ENCODE measurements at places on chromosomes 1 and 21. TPM values are rescaled to one million over a fixed set of nuclear protein-coding genes. Genes with fewer than 3 reads are reported as not detected.

Gene SPRR4
- total RNA-seq: not detected

GRCh38 chr1:118210723-118211110 lies 25.7 kb upstream of the SPAG17 start:
- no peak overlapping the region for H3K4me3 ChIP-seq
- no peaks in the 10 kb centered on the region for H3K36me3 ChIP-seq
- no peaks in the 10 kb centered on the region for H3K4me1 ChIP-seq

Gene S100A5
- not detected for total RNA-seq

Gene MYOG
- total RNA-seq: not detected

- no peak for DNase-seq
- H3K4me3 ChIP-seq: no peak overlapping the region
- H3K27me3 ChIP-seq: no peaks in the 10 kb centered on the region
- no peak overlapping the region for H3K27ac ChIP-seq
- H3K36me3 ChIP-seq: no peaks in the 10 kb centered on the region
- H3K4me1 ChIP-seq: no peaks in the 10 kb centered on the region
Measured at GRCh38 chr1:231634323-231635013, 7.9 kb downstream of the DISC1 start.

DNA sequence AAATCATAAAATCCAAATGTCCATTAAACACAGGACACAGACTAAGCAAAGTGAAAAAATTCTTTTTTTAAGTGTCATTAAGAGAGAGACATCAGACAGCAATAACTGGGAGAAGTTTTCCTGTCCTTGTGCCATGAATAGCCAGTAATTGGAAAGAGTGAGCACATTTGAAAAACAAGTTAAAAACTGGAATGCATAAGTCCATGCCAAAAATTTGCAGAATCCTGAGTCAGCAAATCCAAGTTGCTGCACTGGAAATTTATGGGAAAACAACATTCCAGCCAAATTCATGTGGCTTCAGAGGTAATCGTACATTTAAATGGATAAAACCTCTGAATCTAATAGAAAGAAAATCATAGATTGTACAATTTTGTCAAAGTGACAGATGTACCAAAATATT lies 291.4 kb downstream of the LRRC40 start:
- H3K27ac ChIP-seq: no peak overlapping the region
- no peaks in the 10 kb centered on the region for H3K27me3 ChIP-seq
- no peak for DNase-seq
- H3K36me3 ChIP-seq: no peaks in the 10 kb centered on the region

- H3K27me3 ChIP-seq: no peaks in the 10 kb centered on the region
- no peak for DNase-seq
Measured at GRCh38 chr21:27391990-27392389, 425.1 kb upstream of the ADAMTS5 start.

GRCh38 chr1:90919900-90920299 lies 101.9 kb downstream of the ZNF644 start:
- H3K4me3 ChIP-seq: no peak overlapping the region
- DNase-seq: no peak
- no peaks in the 10 kb centered on the region for H3K4me1 ChIP-seq
- H3K36me3 ChIP-seq: peaks cover 12% of the 10 kb centered on the region
- no peak overlapping the region for H3K27ac ChIP-seq

Data from ascending aorta (tissue), 2 donors.